NCI-H1092 treated with DMSO at 0.1 percent for 48 hours (cell line): ENCODE measurements at places on chromosomes 1 and 21.

- no peak for DNase-seq
These were observed 109.7 kb downstream of the TSEN15 start for GRCh38 chr1:184161071-184161698.

DNA sequence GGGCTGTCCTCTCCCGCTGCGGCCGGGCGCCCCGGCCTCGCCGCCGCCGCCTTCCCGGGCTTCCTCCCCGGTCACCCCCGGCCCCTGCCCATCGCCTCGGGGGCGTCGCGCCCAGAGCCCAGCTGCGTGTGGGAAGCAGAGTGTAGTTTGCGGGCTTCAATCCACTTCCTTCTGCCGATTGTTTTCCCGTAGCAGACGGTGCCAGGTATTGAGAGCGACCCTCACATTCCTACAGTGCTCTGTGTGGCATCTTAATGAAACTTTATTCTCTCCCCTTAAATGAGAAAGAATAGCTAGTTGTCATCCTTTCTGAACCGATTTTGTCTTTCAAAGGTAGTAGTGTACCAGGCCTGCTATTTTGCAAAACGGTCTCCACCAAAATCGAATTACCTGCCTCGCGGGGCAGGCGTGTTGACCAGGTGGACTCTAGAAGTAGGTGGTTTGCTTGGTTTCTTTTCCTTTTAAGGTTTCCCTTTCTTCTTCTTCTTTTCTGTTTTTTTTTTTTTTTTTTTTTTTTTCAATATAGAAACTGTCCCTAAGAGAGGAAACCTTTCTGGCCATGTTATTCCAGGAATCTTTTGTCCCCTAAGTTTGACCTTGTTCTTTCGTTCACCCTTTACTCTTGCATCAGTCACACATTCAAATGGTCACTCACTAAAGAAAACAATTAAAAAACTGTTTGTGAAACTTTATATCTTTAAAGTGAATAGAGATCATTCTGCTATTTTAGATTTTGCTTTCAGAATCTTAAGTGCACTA lies 881 bp downstream of the USP25 start:
- peak; percentile 55 for DNase-seq

GRCh38 chr1:175566247-175566646 lies 177.1 kb downstream of the TNR start:
- DNase-seq = no peak

DNA sequence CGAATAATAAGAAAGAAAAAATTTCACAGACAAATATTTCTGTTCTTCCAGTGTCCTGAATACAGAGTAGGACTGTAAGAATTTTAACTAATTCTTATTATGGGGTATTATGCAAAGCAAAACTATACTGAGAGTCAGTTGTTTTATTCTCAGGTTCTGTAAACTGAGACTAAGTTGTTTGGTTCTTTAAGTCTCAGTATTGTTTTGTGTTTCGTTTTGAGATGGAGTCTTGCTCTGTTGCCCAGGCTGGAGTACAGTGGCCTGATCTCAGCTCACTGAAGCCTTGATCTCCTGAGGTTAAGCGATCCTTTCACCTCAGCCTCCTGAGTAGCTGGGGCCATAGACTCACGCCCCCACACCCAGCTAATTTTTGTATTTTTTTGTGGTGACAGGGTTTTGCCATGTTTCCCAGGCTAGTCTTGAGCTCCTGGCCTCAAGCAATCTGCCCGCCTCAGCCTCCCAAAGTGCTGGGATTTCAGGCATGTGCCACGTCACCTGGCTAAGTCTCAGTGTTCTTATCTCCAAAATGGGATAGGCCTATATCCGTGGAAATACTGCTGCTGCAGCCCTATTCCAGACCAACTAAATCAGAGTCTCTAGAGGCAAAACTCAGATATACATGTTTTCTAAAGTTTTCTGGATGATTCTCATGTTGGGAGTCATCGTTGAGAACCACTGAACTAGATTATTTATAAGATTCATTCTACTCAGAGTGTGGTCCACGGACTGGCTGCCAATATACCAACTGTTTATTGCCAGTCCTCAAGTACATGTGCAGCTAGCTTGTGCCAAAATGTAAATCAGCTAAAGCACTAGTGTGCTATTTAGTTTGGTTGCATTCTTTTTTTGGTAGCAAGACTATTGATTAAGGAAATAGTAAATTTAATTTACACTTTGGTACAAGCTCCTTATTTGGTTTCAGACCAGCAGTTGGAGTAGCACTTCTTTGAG lies 116.6 kb downstream of the HS2ST1 start:
- no peak for DNase-seq

DNA sequence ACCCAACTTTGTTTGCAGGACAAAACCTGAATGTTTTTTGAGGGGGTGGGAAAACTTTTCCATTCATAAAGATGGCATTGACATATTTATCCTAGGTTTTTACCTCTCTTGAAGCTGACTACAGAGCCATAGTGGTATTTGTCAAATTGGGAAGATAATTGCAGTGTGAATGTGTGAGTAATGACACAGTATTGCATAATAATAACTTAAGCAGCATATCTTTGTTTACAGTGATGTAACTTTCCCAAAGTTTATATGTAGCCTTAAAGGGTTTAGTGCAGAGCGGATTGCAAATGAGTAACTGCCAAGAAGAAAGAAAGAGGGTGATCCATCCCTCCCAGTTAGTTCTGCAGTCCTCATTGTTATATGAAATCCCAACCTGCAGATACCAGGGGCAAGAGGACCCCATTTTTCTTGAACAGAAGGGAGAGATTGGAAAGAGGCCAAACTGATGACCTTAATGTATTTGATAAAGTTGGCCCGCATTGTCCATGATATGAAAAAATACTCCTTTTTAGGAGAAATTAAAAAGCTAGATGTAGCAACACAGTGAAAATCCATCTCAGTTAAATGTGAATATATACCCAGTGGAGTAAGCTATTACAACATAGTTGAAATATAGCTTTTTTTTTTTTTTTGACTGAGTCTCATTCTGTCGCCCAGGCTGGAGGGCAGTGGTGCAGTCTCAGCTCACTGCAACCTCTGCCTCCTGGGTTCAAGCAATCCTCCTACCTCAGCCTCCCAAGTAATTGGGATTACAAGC lies 23.7 kb upstream of the NFIA start:
- no peak for DNase-seq

GRCh38 chr1:8847990-8848389 lies 30.5 kb downstream of the ENO1 start:
- DNase-seq = peak; percentile 87

DNA sequence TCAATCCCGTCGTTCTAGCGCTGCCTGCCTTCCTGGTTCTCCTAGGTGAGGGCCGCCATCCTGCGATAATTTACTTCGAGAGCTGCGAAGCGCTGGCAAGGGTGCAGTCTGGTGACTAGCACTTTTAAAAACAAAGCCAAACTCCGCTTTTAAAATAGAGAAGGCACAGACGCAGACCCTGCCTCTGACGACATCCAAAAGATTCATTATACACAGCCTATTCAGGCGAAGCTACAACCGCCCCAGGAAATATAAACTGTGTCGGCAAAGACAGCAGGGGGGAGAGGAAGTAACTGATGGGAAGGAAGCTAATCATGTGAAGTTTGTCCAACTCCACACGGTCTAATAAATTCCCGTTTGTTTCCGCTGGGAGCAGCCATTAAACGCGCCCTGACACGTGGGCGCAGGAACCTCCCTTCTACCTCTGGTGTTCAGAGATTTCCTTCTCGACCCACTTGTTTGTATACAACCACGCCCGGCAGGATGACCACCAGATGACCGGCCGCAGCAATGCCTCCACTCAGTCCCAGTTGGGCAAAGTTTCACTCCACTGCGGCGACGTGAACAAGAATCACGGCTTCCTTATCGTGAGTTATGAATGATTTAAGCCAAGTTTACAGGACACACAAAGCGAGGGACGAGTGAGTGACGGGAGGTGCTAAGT lies 1.3 kb downstream of the GNG12 start:
- peak; percentile 66 for DNase-seq

GRCh38 chr21:42117229-42117966 lies 46.3 kb downstream of the UMODL1 start:
- peak; percentile 82 for DNase-seq

DNA sequence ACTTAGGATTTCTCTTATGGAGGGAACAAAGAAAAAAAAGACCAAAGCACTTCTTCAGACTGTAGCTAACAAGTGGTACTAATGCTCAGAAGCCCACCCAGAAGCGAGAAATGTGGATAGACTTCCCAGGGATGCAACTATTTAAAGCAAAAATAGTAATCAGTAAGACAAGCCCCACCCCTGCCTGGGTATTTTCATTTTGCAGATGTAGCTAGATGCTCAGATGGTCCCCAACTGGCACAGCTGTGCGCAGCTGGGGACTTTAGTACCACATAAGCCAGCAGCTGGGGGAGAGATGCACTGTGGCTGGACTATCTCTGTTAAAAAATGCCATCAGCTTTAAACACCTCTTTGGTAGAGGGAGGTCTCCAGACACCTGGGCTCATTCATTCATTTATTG lies 77.8 kb upstream of the SPAG17 start:
- no peak for DNase-seq

GRCh38 chr1:150815871-150816270 lies 7.8 kb upstream of the CTSK start:
- no peak for DNase-seq

DNA sequence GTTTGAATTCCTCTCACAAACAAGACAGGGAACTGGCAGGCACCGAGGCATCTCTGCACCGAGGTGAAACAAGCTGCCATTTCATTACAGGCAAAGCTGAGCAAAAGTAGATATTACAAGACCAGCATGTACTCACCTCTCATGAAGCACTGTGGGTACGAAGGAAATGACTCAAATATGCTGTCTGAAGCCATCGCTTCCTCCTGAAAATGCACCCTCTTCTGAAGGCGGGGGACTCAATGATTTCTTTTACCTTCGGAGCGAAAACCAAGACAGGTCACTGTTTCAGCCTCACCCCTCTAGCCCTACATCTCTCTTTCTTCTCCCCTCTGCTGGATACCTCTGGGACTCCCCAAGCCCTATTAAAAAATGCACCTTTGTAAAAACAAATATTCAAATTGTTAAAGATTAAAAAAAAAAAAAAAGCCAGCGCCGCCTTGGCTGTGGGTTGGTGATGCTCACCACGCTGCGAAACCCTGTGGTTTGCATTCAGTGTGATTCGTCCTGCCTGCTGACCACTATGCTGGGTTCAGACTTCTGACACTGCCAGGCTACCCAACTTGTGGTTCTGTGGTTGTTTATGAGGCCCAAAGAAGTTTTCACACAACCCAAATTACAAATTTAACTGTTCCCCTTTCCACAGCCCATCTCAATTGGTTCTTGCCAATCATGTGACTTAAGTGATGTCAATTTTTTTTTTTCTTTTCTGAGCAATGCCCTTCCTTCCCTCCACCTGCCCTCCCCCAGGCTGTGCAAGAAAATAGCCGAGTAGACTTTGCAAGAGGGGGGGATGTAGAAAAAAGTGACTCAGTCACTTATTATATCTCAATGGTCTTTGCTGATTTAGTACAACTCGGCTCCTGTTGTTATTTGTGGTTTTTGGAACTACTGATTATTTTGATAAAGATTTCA lies at the start of gene RUNX1:
RUNX1 (minus strand) TSS at position 597 of the 912 bp plus-strand sequence.
- no peak for DNase-seq

DNA sequence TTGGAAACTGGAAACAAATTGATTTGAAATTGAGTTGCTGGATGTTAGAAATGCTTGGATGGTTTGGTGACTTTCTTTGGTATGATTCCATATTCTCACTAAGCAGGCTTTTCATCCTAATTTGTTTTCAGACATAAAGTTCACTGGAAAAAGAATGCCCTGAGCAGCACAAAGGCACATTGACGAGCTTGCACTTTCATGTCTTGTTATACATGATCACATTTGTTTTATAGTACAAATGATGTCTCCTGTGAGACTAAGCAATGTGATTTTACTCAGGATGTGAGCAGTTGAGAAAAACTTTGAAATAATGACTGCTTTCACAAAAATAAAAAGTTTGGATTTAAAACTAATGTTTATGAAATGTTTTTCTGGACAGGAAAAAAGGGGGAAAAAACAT lies 63.6 kb downstream of the KCNT2 start:
- DNase-seq = no peak

DNA sequence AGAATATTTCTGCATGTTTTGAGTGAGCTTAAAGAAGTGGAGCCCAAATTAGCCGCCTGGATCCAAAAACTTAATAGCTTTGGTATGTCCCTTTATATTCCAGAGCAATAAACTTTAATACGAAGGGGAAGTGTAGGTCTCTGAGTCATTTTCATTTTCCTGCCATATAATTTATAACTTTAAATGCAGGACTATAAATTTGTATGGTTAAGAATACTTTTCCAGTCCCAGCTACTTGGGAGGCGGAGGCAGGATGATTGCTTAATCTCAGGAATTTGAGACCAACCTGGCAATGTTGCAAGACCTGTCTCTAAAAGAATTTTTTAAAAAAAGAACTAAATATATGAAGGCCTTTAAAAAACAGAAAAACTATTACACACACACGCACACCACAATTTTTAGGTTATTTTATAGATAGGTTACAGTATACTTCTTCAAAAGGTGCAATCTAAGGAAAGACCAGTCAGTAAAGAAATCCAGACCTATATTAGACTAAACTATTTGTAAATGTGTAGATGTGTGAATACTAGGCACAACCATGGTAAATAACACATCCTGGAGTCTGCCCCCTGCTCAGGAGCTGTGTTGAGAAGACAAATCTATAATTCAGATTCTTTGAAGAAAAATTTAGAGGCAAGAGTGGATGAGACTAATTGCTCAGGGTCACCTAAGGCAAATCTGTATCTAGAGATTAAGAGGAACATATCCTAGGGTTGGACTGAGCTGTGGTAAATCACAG lies 80.3 kb downstream of the TTC3 start:
- no peak for DNase-seq

- DNase-seq = no peak
These were observed 35.0 kb upstream of the FAM89A start for GRCh38 chr1:231075020-231075419.

GRCh38 chr1:150552911-150553289 lies 3.7 kb downstream of the ADAMTSL4 start:
- no peak for DNase-seq

GRCh38 chr1:34425785-34426184 lies 249.1 kb downstream of the C1orf94 start:
- DNase-seq = no peak

- DNase-seq = no peak
These were observed 7.9 kb downstream of the KYAT3 start for GRCh38 chr1:88984569-88984968.

DNA sequence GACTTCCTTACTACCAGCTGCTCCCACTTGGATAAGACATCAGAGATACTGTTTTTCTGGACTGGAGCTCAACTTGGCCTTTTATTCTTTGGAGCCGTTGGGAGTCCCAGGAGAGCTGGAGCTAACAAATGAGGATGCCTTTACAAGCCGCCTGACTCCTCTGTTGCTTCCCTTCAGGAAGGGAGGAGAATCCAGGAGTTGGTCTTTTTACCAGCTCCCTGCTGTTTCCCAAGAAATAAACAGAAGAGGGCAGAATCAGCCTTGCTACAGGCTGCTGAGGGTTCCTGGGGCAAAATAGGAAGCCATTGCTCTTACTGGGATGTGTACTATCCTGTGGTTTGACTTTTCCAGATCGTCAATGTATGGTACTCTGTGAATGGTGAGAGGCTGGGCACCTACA lies 1.5 kb downstream of the EIF3I start:
- DNase-seq = no peak
